ENCODE measurements at places on chromosomes 2 and 18.
A peak's percentile ranks its signal among the peaks of the same experiment; 100 is the strongest.

- DNase-seq = no peak
Observed at GRCh38 chr2:240246173-240246820, 105.8 kb upstream of the OTOS start.

DNA sequence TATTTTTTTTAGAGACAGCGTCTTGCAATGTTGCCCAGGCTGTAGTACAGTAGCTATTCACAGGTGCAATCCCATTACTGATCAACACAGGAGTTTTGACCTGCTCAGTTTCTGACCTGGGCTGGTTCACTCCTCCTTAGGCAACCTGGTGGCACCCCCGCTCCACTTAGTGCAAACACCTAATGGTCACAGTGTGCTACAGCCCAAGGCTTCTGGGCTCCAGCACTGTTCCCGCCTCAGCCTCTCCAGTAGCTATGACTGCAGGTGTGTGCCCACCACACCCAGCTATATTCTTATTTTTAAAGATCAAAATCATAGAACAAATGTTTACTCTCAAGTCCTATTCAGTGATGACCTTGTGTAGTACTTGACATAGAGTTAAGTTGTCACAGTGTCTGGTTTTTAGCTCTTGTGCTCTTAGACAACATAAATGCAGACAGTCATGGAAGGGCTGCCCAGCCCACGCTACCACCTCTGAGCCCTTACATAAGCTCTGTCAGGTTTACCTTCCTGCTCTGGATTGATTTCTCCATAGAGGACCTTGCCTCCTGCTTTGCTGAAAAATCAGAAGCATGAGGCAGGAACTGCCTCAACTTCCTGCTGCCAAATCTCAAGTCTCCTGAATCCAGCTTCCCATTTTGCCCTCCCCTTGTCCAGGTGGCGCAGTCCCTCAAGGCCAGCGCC, 82.2 kb upstream of the SLC1A4 start:
- DNase-seq = no peak

DNA sequence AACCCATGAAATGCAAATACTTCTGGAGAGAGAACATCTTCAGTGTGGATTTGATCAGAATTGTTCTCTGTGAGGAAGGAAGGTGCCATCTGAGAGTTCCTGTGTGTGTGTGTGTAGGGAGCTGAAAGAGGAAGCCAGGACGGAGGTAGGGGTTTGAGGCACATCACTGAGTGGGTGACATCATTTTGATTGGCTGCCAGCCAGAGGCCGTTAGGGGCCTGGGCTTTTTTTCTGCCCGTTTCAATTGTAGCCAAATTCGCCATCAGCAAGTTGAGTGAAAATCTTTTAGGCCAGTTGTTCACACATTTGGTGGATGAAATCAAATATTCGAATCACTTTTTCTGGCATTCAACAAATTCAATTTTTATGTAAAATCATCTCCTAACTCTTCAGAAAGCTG, 48.9 kb downstream of the TSN start:
- no peak for DNase-seq

- no peak for DNase-seq
Observed at GRCh38 chr2:51441786-51442185, 409.9 kb upstream of the NRXN1 start.

GRCh38 chr2:222257645-222258044, 41.2 kb downstream of the PAX3 start:
- no peak for DNase-seq

- no peak for DNase-seq
Observed at GRCh38 chr2:50674876-50675275, 357.1 kb downstream of the NRXN1 start.

DNA sequence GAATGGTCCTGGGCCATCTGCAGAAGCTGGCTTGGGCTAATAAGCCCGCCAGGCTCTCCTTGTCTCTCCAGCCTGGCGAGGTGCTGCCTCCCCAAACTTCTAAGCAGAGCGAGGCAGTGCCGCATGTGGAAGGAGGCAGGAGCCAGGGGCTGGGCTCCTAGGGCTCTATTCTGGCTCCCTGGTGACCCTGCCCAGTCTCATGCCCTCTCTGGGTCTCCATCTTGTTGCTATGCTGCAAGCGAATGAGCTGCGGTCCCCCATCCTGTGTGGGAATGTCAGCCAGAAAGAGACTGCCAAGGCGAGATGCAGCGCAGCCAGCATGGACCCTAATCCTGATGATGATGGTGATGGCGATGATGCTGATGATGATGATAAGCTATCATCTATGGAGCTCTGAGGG, 48.7 kb downstream of the TNS1 start:
- DNase-seq = no peak

GRCh38 chr18:62277045-62277444, 48.1 kb upstream of the TNFRSF11A start:
- no peak for DNase-seq

- DNase-seq = no peak
Observed at GRCh38 chr2:27871802-27872201, 18.4 kb downstream of the RBKS start.

GRCh38 chr18:34224423-34225217, at the start of gene NOL4:
NOL4 (minus strand) TSS chr18:34224913; CDS start chr18:34223253, 1,660 bp downstream.
- DNase-seq = peak; percentile 91

GRCh38 chr18:23066504-23067039, 68.7 kb upstream of the CABLES1 start:
- no peak for DNase-seq

GRCh38 chr2:189683348-189683747, 8.9 kb downstream of the ANKAR start:
- no peak for DNase-seq

GRCh38 chr2:168255866-168256265, 8.5 kb upstream of the STK39 start:
- DNase-seq = peak; percentile 87

GRCh38 chr18:79394534-79395307, 1.0 kb upstream of the NFATC1 start:
- DNase-seq = no peak

DNA sequence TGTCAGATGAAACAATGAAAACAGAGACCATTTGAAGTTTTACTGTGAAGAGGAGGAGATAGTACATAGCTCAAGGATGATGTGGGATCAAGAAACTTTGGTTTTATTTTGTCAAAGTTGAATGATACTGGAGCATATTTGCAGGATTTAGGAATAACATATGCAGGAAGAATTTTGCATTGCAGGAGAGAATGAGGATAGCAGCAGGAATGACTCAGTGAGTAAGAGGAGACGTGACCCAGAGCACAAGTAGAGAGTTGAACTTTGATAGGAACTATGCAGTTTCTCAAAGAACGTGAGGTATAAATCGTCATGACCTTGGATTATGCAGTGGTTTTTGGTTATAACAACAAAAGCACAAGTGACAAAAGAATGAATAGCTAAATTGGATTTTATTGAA, 47.7 kb downstream of the MAPRE2 start:
- no peak for DNase-seq

- DNase-seq = peak; percentile 96
Observed at GRCh38 chr2:61470965-61471904, at the start of gene USP34. USP34 (minus strand) TSS chr2:61471087; CDS start chr2:61470692, 395 bp downstream.

- peak; percentile 12 for DNase-seq
Observed at GRCh38 chr18:37668971-37669747, 103.6 kb upstream of the CELF4 start.

DNA sequence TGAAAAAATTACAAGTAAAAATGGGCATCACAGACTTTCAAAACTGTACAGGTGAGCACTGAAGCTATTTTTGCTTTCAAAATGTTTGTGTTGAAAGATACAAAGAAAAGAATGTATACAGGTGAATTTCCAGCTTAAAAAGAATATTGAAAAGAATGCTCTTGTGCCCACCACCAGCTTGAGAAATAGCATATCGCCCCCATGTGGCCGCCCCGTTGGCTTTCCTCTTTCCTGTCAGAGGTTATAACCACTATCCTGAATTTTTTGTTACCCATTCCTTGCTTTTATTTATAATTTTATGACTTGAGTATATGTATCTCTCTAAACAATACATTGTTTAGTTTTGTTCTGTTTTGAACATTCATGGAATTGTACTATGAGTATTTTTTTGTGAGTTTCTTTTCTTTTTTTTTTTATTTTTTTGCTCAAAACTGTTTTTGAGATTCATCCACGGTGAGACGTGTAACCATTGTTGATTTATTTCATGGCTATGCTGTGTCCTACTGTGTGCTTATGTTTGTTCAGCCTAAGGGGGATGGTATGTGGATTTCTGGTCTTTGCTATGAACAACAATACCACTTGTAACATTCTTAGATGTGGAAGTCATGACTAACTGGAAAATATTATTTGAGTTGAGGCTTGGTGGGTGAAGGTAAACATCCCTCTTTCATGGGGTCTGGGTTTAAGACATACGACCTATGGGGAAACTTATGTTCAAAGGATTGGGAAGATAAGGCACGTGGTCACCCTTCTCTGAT, 11.6 kb downstream of the TRPM8 start:
- no peak for DNase-seq

- no peak for DNase-seq
Observed at GRCh38 chr2:178819992-178820391, 12.8 kb upstream of the TTN start.

- no peak for DNase-seq
Observed at GRCh38 chr2:216802516-216803215, 57.2 kb downstream of the TNP1 start.

DNA sequence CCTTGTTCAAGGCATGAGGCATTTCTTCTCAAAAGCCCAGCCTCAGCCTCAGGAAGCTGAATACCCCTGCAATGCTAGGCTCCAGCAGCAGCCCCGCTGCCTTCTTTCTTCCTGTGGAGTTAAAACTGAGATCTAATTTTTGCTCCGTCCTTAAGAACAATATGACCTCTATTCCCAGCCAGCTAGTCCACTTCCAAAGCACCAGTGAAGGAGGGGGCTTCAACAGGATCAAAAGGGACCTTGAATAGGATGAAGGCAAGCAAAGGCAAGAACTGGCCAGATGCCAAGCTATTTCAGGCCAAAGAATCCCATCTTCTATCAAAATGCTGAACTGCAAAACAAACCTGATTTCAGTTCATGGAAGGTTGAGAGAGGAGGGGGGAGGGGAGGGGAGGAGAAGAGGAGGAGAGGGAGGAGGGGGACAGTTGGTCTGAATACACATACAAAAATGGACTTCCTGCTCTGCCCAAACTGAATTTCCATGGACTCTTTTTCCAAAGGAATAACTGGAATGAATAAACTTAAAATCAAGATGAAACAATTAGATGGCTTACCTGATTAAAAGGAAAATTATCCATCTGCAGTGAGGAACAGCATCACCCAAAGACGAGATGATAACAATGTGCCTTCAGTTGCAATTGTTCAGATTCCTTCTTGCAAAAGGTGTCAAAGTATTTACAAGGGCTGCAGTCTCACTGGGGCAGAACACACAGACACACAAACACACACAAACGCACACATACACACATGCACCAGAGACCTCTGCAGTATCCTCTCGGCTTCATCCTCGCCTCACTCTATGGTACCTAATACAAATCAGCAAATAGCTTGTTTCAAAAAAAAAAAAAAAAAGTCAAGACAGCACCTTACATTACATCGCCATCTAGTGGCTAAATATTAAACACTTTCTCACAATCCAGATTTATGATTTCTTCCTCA, at the start of gene SCN1A:
Gene SCN1A (minus strand): TSS at position 804 of the 939 bp plus-strand sequence. CDS start 54,399 bp downstream, outside the sequence.
- peak; percentile 48 for DNase-seq

GRCh38 chr2:157194097-157194688, 63.3 kb upstream of the GALNT5 start:
- peak; percentile 66 for DNase-seq

- no peak for DNase-seq
Observed at GRCh38 chr2:239166201-239166834, 234.5 kb downstream of the HDAC4 start.

DNA sequence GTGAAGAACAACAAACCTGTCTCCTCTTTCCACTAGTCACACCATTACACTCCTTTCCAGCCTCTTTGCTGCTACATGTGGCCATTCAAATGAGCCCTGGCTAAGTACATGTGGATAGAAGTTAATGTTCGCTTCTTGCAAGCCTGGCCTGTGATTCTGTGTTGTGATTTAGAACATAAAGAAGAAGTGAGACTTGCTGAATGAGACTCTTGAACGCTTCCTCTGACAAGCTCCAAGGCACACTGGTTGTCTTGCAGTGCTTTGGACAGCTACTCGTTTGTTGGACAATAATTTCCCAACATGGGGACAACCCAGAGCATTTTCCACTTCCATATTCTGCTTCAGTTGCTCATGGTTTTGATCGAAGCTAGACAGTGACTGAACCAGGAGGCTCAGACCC, 57.3 kb downstream of the CCDC74A start:
- DNase-seq = no peak

GRCh38 chr2:71554028-71554705, 100.8 kb downstream of the DYSF start:
- no peak for DNase-seq

- DNase-seq = no peak
Observed at GRCh38 chr2:26619096-26619495, 22.1 kb downstream of the CIB4 start.

- DNase-seq = no peak
Observed at GRCh38 chr2:187884003-187884402, 329.8 kb upstream of the TFPI start.

DNA sequence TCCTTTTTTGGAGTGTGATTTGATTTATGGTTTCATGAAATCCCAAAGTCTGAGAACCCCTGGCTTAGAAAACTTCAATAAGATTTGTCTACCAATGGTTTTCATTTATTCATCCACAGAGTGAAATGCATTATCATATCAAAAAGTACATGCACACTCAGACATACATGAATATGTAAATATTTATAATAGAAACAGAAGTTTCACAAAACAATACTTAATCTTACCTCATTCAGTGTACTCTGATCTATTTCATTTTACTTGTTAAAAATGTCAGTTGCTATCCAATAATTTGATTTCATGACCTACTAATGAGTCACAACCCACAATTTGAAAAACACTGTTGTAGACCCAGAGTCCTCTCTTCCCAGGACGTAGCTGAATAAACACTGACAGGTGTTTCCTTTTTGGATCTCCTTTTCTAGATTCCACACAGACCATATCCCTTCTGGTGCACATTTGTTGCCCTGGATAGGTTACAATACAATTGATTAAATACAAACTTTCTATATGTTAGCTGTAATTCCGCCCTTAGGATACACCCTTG, 10.4 kb upstream of the CAVIN2 start:
- no peak for DNase-seq

- no peak for DNase-seq
Observed at GRCh38 chr2:182915369-182916326, 49.2 kb upstream of the FRZB start.

GRCh38 chr2:132901661-132902060, 231.7 kb upstream of the LYPD1 start:
- DNase-seq = no peak

- DNase-seq = no peak
Observed at GRCh38 chr2:152473151-152473857, 138.3 kb downstream of the FMNL2 start.

DNA sequence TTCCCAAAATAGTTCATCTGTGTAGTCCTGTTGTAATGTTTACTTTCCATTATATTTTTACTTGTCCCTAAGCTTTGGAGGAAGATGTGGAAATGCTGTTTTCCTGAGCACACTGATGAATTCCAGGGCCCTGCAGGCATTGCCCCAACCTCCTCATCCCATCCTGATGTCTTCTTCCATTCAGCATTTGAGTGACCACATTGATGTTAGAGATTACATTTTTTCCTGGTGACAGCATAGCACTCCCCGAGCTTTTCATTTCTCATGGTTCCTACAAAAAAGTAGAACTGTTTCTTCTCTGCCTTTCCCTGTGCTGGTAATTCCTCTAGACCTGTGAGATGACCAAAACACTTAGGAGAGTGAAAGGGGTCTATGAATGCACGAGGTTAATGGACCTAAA, 4.8 kb downstream of the IL36A start:
- DNase-seq = no peak

GRCh38 chr2:20013126-20013849, 820 bp upstream of the MATN3 start:
- DNase-seq = no peak

GRCh38 chr2:183803596-183803995, 679.4 kb downstream of the NUP35 start:
- DNase-seq = no peak

GRCh38 chr2:31274401-31275075, 40.6 kb downstream of the EHD3 start:
- no peak for DNase-seq

All from cerebellum (tissue), 4 donors.